Muscle of leg (tissue), 16 donors: ENCODE measurements at places on chromosomes 7 and 10. TPM values are rescaled to one million over a fixed set of nuclear protein-coding genes. Genes with fewer than 3 reads are reported as not detected.
A peak's percentile ranks its signal among the peaks of the same experiment; 100 is the strongest.

- H3K4me3 ChIP-seq = no peak overlapping the region
- H3K27me3 ChIP-seq = no peaks in the 10 kb centered on the region
- DNase-seq = no peak
- H3K36me3 ChIP-seq = no peaks in the 10 kb centered on the region
- H3K27ac ChIP-seq = no peak overlapping the region
These were observed 48.2 kb downstream of the GSDME start for GRCh38 chr7:24709051-24709450.

DNA sequence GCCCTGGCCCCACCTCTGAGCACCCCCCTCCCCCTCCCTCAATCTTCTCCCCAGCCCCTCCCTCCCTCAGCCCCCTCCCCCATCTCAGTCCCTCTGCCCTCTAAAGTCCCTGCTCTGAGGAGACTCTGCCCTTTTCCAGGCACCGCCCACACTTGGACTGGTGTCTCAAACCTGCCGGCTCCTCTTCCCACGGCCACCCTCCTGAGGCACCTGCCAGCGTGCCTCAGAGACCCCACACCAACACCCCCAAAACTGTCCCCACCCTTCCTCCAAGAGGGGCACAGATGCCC lies 34.6 kb upstream of the HSPB1 start:
- H3K27ac ChIP-seq = no peak overlapping the region
- H3K36me3 ChIP-seq = no peaks in the 10 kb centered on the region
- peaks cover 6% of the 10 kb centered on the region for H3K4me1 ChIP-seq
- H3K4me3 ChIP-seq = no peak overlapping the region
- peaks cover 63% of the 10 kb centered on the region for H3K27me3 ChIP-seq
- DNase-seq = no peak

DNA sequence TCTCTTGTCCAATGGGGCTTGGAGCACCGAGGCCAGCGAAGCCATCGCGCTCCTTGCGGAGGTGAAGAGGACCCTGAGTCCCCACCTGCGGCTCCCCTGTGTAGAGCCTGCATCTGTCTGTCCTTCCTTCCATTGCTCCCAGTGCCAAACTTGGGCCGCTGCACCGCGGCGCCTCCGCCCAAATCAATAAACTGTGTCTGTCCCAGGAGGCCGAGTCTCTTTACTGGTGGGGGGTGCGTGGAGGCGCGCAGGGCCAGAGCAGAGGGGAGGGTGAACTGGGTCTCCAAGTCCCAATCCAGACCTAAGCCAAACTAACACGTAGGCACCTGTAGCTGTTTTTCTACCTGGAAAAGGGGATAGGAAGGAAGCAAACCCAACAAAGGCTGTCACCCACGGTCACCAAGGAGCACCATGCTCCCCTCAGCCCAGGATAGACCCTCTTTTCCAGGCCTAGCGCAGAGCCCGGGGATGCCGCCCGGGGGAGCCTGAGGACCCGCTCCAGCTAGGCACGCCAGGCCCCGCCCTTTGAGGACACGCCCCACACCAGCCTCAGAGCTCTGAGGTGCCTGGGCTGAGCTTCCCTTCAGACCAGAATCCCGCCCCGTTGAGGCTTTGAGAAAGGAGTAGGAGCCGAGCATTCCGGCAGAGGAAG lies 1.2 kb upstream of the CHAT start:
- no peak overlapping the region for H3K27ac ChIP-seq
- H3K27me3 ChIP-seq = peaks cover 95% of the 10 kb centered on the region
- H3K4me1 ChIP-seq = peaks cover 18% of the 10 kb centered on the region

GRCh38 chr7:138741453-138741735 lies 40.2 kb upstream of the SVOPL start:
- no peak overlapping the region for H3K4me3 ChIP-seq
- no peaks in the 10 kb centered on the region for H3K36me3 ChIP-seq
- no peaks in the 10 kb centered on the region for H3K27me3 ChIP-seq
- H3K4me1 ChIP-seq = no peaks in the 10 kb centered on the region
- DNase-seq = no peak

DNA sequence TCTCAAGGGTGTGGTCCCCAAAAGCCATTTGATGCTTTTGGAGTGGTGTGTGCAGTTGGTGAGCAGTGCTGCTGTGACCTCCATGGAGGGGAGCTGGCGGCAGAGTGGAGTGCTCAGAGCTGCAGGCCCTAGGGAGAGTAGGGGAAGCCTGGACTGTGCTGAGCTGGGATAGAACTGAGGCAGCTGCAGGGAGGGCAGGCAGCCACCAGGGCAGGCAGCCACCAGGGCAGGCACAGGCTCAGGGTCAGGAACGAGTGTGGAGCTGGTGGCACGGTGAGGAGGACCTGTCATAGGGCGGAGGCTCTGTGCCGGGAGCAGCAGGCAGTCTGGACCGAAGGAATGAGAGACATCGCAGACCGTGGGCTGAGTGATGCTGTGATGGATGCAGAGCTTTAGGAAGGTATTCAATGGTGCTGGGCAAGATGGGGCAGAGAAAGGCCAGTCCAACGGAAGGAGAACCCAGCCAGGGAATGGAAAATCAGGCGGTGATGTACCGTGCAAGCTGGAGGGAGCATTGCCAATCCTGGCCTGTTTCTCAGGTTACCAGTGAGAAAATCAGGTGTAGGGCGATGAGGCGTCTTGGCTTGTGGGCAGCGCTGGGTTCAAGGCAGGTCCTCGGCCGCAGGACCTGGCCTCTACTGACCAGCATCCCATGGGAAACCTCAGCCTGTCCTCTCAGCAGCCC lies 152.6 kb downstream of the CAMK1D start:
- H3K4me1 ChIP-seq = peaks cover 23% of the 10 kb centered on the region
- H3K27me3 ChIP-seq = no peaks in the 10 kb centered on the region
- no peak overlapping the region for H3K27ac ChIP-seq
- H3K36me3 ChIP-seq = no peaks in the 10 kb centered on the region
- H3K4me3 ChIP-seq = no peak overlapping the region

- H3K4me1 ChIP-seq = no peaks in the 10 kb centered on the region
- no peaks in the 10 kb centered on the region for H3K27me3 ChIP-seq
- H3K36me3 ChIP-seq = no peaks in the 10 kb centered on the region
- no peak for DNase-seq
These were observed 202.8 kb upstream of the DKK1 start for GRCh38 chr10:52111101-52111891.

GPAM gene
- total RNA-seq = 14.9 TPM

IKZF1 gene
- total RNA-seq = 1.6 TPM

DNA sequence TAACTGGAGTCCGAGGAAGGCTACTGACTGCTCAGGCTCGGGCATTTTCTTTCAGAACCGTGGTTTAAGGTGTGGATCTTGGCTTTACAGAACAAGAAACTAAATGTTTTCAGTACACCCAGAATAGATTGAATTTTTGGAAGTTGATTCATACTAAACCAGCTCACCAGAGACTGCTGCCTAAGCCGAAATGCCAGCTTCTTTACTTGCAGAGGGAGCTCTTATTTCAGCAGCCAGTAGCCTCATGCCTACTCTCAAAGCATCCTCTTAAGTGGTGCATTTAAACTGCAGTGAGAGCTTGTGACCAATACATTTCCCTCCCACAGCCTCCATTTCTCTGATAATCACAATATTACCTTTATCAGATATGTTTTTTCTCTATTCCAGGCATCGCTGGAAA lies 615.1 kb downstream of the SUGCT start:
- H3K36me3 ChIP-seq = no peaks in the 10 kb centered on the region
- H3K27ac ChIP-seq = no peak overlapping the region
- no peaks in the 10 kb centered on the region for H3K27me3 ChIP-seq
- H3K4me1 ChIP-seq = no peaks in the 10 kb centered on the region

- H3K27ac ChIP-seq = no peak overlapping the region
- no peaks in the 10 kb centered on the region for H3K36me3 ChIP-seq
- peaks cover 2% of the 10 kb centered on the region for H3K27me3 ChIP-seq
- H3K4me3 ChIP-seq = no peak overlapping the region
These were observed 251.8 kb upstream of the MKI67 start for GRCh38 chr10:128377988-128378387.

GRCh38 chr7:156380261-156380660 lies 260.3 kb upstream of the RNF32 start:
- H3K27me3 ChIP-seq = no peaks in the 10 kb centered on the region
- H3K27ac ChIP-seq = no peak overlapping the region
- H3K36me3 ChIP-seq = no peaks in the 10 kb centered on the region

R3HCC1L gene
- 13.5 TPM for total RNA-seq

DNA sequence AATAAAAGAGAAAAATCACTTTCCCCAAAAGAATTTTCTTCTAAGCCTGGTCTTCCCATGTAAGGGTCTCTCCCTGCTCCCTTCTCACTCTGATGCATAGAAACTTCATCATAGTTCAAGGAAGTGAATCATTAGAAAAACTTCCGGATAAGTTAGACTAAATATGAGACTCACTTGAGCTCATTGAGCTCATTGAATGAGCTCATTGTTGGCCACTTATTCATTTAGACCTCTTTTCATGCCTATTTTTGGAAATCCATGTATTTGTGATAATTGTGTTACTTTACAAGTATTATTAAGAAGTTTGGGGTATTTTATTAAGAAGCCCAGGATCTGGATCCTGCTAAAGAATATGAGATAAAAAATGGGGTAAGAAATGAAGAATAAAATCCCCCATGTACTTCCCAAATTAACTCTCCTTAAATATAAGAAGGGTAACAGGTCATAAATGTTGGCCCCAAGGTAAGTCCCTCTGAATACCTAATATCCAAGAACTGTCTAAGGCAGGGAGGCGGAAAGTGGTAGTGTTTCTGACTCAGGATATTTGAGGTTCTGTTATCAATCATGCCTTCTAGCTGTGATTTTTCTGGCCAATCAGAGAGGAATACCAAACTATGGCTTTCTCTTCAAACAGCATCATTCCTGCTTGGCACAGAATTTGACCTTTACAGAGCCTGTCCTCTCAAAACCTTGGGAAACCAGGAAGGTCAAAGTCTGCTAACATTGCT lies 236.5 kb upstream of the PTN start:
- no peak overlapping the region for H3K4me3 ChIP-seq
- peak; percentile 34 for DNase-seq
- no peaks in the 10 kb centered on the region for H3K27me3 ChIP-seq
- no peaks in the 10 kb centered on the region for H3K36me3 ChIP-seq
- H3K27ac ChIP-seq = no peak overlapping the region

GRCh38 chr10:29714096-29714874 lies 79.5 kb upstream of the SVIL start:
- H3K4me1 ChIP-seq = peaks cover 13% of the 10 kb centered on the region
- no peaks in the 10 kb centered on the region for H3K36me3 ChIP-seq
- H3K27ac ChIP-seq = no peak overlapping the region
- no peaks in the 10 kb centered on the region for H3K27me3 ChIP-seq
- no peak for DNase-seq

DNA sequence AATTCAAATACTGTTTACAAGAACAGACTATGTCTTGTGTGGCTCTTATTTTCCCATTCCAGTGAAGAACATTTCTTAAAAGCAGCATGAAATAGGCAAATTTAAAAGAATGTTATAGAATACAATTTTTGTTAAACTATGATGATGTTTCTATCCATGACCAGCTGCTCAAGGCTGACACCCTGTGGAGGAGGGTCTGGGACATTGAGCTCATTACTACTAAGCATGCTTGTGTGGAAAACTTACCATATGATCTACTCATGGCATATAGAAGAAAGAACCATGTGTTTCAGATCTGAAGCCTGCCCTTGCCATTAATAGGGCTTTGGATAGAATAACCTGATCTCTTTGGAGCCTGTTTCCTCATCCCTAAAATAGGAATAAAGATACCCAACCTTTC lies 125.0 kb downstream of the FOXP2 start:
- no peaks in the 10 kb centered on the region for H3K36me3 ChIP-seq
- H3K27me3 ChIP-seq = no peaks in the 10 kb centered on the region
- H3K27ac ChIP-seq = no peak overlapping the region
- H3K4me1 ChIP-seq = no peaks in the 10 kb centered on the region
- DNase-seq = peak; percentile 67

GRCh38 chr10:24556750-24557742 lies 166.6 kb downstream of the ARHGAP21 start:
- H3K27ac ChIP-seq = peak overlapping the region; percentile 82
- no peaks in the 10 kb centered on the region for H3K36me3 ChIP-seq
- H3K4me3 ChIP-seq = no peak overlapping the region

CDHR3 gene
- 10.1 TPM for total RNA-seq

GRCh38 chr7:40219917-40220316 lies 85.1 kb downstream of the SUGCT start:
- no peaks in the 10 kb centered on the region for H3K4me1 ChIP-seq
- no peak for DNase-seq
- H3K36me3 ChIP-seq = no peaks in the 10 kb centered on the region
- H3K4me3 ChIP-seq = no peak overlapping the region
- no peaks in the 10 kb centered on the region for H3K27me3 ChIP-seq

FAM25A gene
- total RNA-seq = not detected

GRCh38 chr10:53379956-53380355 lies 607.4 kb upstream of the MBL2 start:
- H3K27ac ChIP-seq = no peak overlapping the region
- H3K4me1 ChIP-seq = no peaks in the 10 kb centered on the region
- DNase-seq = no peak
- H3K36me3 ChIP-seq = no peaks in the 10 kb centered on the region

DNA sequence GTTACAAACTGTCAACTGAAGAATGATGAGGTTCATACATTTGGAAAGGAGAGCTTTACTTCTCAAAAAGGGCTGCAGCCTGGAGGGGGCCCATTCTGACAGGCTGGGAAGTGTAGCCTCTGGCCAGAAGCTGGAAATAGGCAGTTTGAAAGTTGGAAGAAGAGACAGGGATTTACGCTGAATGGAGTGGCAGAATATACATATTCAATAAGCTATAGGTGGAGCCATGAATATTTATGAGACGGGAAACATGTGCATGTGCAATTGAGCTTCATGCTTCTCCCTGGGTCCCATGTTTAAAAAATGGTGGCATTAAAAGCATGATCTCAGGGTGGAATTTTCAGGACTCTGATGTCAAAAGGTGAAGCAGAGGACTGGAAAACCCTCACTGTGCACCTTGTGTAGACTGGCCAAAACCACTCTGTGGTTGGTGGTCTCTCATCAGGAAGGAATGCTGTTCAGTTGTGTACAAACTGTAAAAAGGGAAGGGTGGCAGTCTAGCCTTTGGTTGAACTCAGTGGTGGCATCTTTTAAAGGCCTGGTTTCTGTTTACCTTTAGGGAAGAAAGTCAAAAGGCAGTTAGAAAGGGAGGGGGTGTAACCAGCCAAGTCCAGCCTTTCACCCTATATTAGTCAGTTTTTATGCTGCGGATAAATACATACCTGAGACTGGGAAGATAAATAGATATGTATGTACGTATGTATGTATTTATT lies 7.2 kb upstream of the ACTR3B start:
- no peaks in the 10 kb centered on the region for H3K4me1 ChIP-seq
- H3K27me3 ChIP-seq = no peaks in the 10 kb centered on the region
- no peaks in the 10 kb centered on the region for H3K36me3 ChIP-seq
- no peak overlapping the region for H3K27ac ChIP-seq

DNA sequence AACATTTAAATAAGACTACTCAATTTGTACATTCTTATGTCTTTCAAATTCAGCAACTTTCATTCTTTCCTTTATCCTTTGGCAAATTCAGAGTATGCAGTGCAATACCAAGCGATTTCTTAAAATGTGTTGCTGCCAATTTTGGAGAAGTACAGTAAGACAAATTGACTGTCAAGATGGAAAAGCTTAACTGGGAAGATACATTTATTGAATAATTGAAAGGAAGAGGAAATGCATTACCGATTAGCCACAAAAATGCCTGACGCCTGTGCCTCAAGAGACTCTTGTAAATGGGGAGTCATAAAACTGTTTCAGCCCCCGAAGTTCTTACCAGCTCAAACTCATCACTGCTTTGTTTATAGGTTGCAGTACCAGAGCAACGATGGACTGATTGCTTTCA lies 373.3 kb upstream of the GALNT17 start:
- H3K36me3 ChIP-seq = peaks cover 8% of the 10 kb centered on the region
- no peaks in the 10 kb centered on the region for H3K27me3 ChIP-seq
- H3K27ac ChIP-seq = no peak overlapping the region
- H3K4me1 ChIP-seq = peaks cover 5% of the 10 kb centered on the region
- peak; percentile 58 for DNase-seq
- H3K4me3 ChIP-seq = no peak overlapping the region

GRCh38 chr7:41754046-41754445 lies 51.2 kb upstream of the INHBA start:
- H3K4me1 ChIP-seq = no peaks in the 10 kb centered on the region
- no peak for DNase-seq
- H3K4me3 ChIP-seq = no peak overlapping the region
- no peak overlapping the region for H3K27ac ChIP-seq
